Nephron progenitor cell (in vitro differentiated cells): ENCODE measurements at places on chromosomes 12 and 14.

DNA sequence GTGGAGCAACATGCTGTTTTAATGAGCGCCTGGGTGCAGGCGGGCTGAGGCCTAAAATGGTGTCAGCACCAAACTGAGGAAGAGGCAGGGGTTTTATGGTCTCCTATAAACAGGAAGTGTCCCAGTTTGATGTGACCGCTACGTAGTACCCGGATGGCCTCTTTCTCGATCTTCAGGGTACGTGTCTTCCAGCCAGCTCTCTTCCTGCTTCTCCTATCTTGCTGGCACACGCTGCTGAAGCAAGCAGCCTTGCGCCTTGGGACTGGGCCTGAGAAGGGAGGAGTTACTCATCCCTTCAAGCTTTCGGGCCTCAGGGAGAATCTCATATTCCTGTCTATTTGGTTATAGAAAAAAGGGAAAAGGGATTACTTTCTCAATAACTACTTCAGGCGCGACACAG, 28.2 kb upstream of the RNASE1 start:
- DNase-seq, result no peak

- no peak for DNase-seq
Observed at GRCh38 chr14:101020834-101021370, 117.4 kb upstream of the RTL1 start.

DNA sequence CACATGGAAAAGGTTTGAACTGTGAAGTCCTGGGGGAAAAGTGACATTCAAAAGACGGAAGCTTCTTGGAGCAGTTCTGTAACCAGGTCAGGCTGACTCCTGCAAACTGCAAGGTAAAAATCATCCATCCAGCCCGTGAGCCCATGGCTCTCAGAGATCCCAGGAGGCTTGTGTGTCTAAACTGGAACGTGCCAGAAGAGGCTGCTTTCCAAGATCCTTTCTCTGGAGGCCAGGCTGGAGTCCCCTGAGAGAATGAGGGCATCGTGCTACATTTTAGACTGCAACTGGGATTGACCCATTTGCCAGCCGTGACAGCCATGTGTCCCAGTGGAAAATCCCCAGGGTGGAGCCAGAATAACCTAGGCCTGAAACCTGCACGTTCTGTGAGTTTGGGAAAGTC, 7.8 kb upstream of the WSCD2 start:
- no peak for DNase-seq

DNA sequence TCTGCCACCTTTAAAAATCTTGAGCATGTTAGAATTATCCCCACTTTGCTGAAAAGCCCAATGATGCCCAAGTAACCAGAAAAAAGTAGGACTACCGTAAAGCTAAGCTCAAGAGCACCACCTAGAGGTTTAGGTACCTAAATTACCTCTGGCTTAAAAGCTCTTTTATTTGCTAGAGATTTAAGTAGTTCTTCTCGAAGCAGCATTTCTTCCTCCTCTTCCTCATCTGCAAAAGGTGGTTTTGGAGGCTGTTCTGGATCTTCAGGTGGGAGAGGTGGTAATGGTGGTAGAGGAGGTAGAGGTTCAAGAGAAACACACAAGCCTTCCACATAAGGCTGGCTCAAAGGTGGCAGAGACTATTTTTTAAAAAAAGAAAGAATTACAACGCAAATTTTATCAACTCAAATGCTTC, 26.9 kb downstream of the ZFC3H1 start:
- DNase-seq, result peak; percentile 15

DNA sequence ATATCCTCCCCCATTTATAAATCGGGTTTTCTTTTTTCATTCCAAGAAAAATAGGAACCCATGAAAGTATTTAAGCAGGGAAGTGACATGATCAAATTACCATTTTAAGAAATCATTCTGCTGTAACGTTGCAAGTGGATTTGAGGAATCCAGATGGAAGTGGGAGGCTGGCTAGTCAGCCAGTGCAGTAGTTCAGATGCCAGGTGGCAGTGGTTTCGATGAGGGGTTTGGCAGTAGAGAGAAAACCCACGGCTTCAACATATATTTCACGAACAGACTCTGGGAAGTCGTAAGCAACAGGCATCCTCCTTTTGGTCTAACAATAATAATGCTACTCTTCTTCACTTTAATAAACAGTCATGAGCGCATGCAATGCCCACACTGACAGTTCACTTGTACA, 25.0 kb downstream of the PDZRN4 start:
- DNase-seq, result no peak

DNA sequence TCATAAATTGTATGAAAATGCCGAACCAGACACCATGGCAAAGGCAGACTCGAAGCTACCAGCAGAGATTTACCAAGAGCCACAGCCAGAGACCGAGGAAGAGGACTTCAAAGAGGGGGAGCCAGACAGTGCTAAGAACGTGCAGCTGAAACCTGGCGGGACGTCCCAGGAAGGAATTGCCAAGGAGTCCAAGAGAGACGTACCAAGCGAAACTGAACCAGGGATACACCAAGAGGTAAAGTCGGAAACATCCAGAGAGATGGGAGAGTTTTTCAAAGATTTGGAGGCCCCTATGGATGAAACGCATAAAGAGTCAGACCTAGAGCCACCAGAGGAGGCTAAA, 294 bp downstream of the SAMD15 start:
- DNase-seq, result no peak

- no peak for DNase-seq
Observed at GRCh38 chr14:38404616-38405015, 148.7 kb upstream of the CLEC14A start.

GRCh38 chr14:95292660-95293425, 26.9 kb downstream of the CLMN start:
- DNase-seq, result no peak

DNA sequence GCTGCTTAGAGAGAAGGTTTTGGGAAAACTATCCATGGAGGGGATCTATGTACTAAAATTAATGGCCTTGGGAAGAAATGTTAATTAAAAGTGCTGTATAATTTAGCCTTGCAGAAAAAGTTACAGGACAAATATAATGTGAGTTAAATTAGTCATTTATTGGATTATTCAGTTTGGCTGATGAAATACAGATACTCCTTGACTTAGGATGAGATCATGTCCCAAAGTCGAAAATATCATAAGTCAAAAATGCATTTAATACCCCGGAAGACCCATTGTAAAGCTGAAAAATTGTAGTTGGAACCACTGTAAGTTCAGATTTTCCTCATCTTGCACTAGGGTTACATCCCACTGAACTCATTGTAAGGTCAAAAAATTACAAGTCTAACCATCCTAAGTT, 9.7 kb downstream of the RTRAF start:
- no peak for DNase-seq
